ENCODE measurements at places on chromosomes 12 and 14. TPM values are rescaled to one million over a fixed set of nuclear protein-coding genes. Genes with fewer than 3 reads are reported as not detected.

Gene DUSP16
- 12.5 TPM for total RNA-seq

Gene PRH2
- not detected for total RNA-seq

Gene STYK1
- total RNA-seq = 0.28 TPM

Gene TAS2R9
- total RNA-seq = not detected
